Amygdala (tissue), 56 donors: ENCODE measurements at places on chromosomes 3 and 15.

GRCh38 chr15:74307827-74308811, 59.3 kb downstream of the CYP11A1 start:
- peak; percentile 7 for DNase-seq

GRCh38 chr15:82986442-82986780, 401 bp downstream of the RAMAC start:
- no peak for DNase-seq

GRCh38 chr3:63617391-63617790, 35.1 kb upstream of the SNTN start:
- DNase-seq: no peak

- no peak for DNase-seq
These were observed 51.9 kb upstream of the ATP2B2 start for GRCh38 chr3:10557250-10557649.
